ENCODE measurements at places on chromosomes 3 and 15.
A peak's percentile ranks its signal among the peaks of the same experiment; 100 is the strongest.

GRCh38 chr3:101823525-101823924, 25.8 kb upstream of the NFKBIZ start:
- DNase-seq = no peak

DNA sequence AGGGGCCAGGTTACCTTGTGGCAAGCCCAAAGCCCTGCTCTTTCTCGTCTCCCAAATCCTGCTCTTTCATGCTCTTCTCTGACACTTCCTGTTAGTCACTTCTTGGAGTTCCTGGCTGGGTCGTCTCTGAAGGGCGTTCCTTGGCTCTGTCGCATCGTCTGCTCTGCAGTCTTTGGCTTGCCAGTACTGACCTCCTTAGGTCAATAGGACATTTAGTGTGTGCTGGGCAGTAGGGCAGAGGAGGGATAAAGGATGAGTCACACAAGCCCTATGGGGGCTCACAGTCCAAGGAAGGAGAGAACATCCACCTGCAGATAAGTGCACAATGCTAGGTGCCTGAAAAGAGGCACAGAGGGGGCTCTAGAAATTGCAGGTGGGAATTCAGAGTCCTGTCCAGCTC, 87.5 kb downstream of the FAM43A start:
- DNase-seq = no peak

- no peak for DNase-seq
Observed at GRCh38 chr3:11641683-11642430, 1.9 kb downstream of the VGLL4 start.

DNA sequence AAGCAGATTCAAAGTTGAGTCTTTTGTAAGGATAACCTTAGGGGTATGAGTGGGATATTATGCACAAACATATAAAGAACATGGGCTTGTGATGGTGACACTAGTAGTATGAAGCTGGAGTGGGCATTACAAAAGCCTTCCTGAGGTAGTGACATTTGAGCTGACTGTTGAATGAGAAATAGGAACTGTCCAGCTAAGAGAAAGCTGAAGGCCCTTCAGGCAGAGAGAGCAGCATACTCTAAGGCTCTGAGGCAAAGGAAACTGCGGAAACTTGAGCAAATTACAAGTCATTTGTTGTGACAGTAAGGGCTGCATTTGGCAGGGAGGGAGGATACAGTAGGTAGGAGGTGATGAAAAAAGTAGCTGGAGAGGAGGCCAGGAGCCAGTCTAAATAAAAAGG, 190.7 kb upstream of the CD96 start:
- DNase-seq = no peak

- DNase-seq = no peak
Observed at GRCh38 chr3:126956866-126957650, 25.9 kb upstream of the PLXNA1 start.

GRCh38 chr15:90351479-90352106, 491 bp upstream of the ZNF774 start:
- no peak for DNase-seq

GRCh38 chr3:46380471-46381221, 9.9 kb downstream of the CCR5 start:
- DNase-seq = no peak

DNA sequence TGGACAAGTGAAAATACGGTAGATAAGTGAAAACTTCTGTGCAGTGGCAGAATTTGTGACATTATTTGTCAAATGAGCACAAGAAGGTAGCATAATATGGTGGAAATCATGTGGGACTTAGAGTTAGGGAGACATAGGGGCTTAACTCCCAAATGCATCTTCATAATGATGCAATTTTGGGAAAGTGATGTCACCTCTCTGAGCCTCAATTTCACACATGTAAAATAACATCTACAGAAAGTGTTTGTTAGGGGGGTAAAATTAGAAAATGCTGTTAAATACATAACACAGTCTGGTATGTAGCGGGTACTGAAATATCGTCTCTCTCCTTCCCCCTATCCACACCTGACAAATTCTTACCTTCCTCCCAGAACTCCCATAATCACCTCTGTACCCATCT, 52.9 kb upstream of the CAPN7 start:
- DNase-seq = no peak

GRCh38 chr3:17258823-17259436, 374.2 kb downstream of the PLCL2 start:
- DNase-seq = peak; percentile 4

GRCh38 chr3:140574375-140574774, 103.5 kb upstream of the TRIM42 start:
- no peak for DNase-seq

GRCh38 chr3:71641674-71642073, 58.1 kb upstream of the FOXP1 start:
- no peak for DNase-seq

- DNase-seq = no peak
Observed at GRCh38 chr15:100245855-100246254, 95.9 kb downstream of the ADAMTS17 start.

DNA sequence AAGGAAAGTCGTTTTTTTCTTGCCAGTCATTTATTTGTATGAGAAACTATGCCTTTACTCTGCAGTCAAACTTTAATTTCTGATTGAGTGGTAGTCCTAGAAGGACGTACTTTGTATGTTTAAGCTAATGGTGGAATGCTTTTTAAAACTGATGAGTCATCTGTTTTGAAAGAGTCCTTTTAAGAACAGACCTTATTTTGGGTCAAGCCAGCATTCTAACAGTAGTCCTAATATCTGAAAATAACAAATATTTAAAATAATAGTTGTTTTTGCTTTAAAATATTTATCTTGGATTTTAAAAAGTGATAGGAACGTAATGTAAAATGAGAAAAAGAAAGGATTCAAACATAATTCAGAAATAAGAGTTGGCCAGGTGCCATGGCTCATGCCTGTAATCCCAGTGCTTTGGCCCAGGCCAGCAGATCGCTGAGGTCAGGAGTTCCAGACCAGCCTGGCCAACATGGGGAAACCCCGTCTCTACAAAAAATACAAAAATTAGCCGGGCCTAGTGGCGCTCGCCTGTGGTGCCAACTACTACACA, 1.3 kb upstream of the LRRC58 start:
- DNase-seq = no peak

- no peak for DNase-seq
Observed at GRCh38 chr3:126117786-126118185, 33.9 kb upstream of the SLC41A3 start.

DNA sequence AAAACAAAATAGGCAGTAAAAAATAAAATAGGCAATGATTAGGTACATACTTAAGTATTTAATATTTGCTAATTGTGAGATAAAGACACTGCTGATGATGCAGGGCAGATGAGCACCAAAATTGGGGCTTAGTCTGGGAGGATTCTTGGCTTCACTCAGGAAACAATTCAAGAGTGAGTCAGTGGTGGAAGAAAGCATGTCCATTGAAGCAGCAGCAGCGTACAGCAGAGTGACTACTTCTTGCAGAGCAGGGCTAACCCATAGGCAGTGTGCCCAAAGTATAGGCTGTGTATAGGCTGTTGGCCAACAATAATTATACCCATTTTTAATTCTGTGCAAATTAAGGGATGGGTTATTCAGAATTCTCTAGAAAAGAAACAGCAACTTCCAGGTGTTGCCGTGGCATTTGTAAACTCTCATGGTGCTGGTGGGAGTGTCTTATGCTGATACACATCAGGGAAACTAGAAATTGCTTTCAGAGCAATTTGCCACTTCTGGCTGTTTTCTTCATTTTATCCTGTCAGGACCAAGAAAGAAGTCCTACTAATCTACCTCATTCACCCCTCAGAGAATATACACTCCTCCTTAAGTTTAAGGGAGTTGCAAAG, 317.3 kb upstream of the NAALADL2 start:
- DNase-seq = no peak

- DNase-seq = no peak
Observed at GRCh38 chr3:112405845-112406244, 72.9 kb downstream of the CD200 start.

DNA sequence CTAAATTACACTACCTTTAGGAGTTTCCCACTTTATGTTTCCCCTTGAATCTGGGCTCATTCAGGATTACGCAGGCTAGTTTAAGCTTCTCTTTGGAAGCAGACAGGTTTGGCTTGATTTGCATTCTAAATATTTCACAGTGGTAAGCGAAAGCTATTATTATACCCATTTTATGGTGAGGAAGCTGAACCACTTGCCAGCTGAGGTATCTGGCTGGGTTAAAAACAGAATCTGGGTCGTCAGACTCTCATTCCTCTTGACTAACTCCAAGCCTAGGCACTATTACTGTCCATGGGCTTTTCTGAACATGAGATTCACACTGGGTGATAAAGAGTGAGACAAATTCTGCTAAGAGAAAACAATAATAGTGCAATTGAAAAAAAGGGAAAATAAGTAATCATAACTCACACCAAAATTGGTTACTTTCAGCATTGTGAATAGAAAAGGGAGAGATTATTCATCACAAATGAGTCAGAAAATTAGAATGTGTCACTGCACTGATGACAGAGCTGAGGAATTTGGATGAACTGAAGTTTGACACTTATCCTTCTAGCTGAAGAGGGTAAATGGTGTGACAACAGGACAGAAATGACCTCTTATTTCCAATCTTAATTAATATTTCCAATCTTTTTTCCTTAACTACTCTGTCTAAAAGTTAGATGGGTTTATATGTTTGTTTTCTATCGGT, 211.3 kb downstream of the TIGIT start:
- DNase-seq = no peak

DNA sequence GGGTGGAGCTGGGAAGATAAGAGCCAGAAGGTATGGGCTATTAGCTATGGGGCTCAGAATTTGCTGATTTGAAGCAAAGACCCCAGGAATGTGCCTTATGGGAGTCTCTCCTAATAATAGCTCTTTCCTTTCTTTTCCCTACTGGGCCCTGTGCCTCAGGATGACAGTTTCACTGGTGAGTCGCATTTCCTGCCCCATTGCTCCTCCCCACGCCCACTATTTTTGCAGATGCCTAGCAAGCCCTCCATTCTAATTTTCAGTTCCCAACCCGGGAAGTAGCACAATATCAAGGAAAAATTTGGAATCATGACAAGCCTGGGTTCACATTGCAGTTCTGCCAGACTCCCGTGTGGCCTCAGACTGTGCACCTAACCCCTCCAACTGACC, 583 bp downstream of the IL17RE start:
- DNase-seq = no peak

GRCh38 chr3:150097588-150097890, 126.8 kb upstream of the PFN2 start:
- no peak for DNase-seq

GRCh38 chr3:53716998-53717397, 129.2 kb downstream of the CHDH start:
- no peak for DNase-seq

DNA sequence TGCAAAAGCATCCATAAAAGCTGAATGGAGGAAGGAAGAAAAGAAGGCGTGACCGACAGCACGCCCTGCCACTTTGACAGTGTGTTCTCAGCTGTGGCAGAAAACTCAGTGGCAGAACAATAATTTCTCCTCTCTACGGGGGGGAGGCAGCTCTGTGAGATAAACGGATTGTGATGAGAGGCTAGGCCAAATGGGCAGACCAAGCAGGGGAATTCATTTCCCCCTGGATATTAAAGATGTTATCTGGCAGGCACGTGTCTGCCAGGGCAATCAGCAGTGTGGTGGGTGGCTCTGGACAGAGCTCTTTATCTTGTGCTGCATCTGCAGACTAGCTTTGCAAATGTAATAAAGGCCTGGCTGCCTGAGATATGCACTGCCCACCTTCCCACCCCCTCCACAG, 1.9 kb upstream of the RMDN3 start:
- no peak for DNase-seq

DNA sequence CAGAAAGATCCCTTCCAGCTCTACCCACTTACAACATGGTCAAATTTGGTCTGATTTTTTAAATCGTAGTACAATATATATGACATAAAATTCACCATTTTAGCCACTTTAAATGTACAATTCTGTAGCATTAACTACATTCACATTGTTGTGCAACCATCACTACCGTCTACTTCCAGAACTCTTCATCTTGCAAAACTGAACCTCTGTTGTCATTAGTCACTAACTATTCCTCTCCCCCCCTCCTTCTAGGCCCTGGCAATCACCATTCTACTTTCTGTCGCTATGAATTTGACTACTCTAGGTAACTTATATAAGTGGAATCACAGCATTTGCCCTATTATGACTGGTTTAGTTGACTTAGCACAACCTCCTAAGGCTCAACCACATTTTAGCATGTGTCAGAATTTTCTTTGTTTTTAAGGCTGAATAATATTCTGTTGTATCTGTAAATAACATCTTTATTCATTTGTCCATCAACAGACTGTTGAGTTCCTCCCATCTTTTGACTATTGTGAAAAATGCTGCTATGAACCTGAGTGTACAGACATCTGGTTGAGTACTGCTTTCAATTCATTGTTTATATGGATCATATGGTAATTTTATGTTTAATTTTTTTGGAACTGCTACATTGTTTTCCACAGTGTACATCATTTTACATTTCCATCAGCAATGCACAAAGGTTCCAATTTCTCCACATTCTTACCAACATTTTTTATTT, 35.5 kb upstream of the CCR2 start:
- DNase-seq = no peak

GRCh38 chr15:60257591-60258159, 140.1 kb downstream of the ANXA2 start:
- no peak for DNase-seq

- DNase-seq = no peak
Observed at GRCh38 chr3:12487786-12488185, 3.5 kb downstream of the TSEN2 start.

DNA sequence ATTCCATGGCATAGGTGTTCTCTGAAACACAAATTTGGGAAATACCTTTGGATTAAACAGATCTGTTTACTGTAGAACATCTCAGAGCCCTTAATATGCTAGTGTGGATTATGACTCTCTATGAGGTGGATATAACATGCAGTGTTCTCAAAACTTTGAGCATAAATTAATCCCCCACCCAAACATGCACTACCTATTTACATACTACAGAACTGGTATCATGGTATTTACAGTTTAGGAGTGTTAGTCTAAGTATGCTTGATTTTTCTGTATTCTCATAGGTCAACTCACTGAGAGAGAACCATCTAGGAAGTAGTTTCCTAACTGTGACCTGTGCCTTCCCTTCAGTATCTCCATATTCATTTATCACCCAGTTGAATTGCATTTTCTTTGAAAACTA, 30.9 kb upstream of the ZNF609 start:
- DNase-seq = no peak

- DNase-seq = no peak
Observed at GRCh38 chr3:85939074-85939482, 980.3 kb downstream of the CADM2 start.

DNA sequence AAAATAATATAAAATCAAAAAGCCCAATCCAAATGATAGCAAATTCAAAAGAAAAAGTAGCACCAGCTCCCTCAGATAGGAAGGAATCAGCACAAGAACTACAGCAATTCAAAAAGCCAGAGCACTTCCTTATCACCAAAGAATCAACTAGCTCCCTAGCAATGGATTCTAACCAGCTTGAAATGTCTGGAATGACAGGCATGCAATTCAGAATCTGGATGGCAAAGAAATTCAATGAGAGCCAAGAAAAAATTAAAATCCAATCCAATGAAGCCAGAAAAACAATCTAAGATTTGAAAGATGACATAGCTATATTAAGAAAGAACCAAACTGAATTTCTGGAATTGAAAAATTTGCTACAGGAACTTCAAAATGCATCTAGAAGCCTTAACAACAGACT, 1334.4 kb upstream of the ALCAM start:
- DNase-seq = no peak

- DNase-seq = no peak
Observed at GRCh38 chr3:10883478-10884234, 67.6 kb downstream of the SLC6A11 start.

- DNase-seq = no peak
Observed at GRCh38 chr15:63151665-63152064, 5.6 kb downstream of the RPS27L start.

GRCh38 chr15:85456798-85457197, 76.4 kb downstream of the AKAP13 start:
- no peak for DNase-seq

GRCh38 chr3:23611737-23612295, 193.9 kb upstream of the UBE2E1 start:
- DNase-seq = no peak

All from effector CD4-positive, alpha-beta T cell (primary cell).